ENCODE measurements at places on chromosomes 3 and 15. TPM values are rescaled to one million over a fixed set of nuclear protein-coding genes. Genes with fewer than 3 reads are reported as not detected.

DNA sequence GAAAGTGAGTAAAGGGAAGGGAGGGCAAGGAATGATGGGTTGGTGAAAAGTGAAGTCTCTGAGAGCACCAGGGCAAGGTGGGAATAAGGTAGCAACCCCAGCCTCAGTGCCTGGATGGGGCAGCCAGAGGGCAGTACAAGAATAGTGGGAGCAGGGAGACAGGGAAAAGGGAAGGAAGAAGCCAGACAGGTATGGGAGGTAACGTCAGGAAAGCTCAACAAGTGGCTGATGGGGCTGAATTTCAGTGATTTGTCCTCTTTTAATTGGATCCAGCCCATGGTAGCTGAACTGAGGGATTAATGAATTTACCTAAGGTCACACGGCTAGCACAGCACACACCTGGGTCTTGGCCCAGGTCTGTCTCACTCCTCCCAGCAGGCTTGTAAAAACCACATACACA is 12.6 kb downstream of the RORA start:
- DNase-seq, result no peak

GRCh38 chr3:36600404-36600803 is 163.9 kb downstream of the DCLK3 start:
- DNase-seq, result no peak

- no peak for DNase-seq
Observed at GRCh38 chr3:78706906-78707523, 1060.8 kb downstream of the ROBO1 start.

- no peak for DNase-seq
Observed at GRCh38 chr15:40343512-40343911, 2.8 kb upstream of the CCDC9B start.

DNA sequence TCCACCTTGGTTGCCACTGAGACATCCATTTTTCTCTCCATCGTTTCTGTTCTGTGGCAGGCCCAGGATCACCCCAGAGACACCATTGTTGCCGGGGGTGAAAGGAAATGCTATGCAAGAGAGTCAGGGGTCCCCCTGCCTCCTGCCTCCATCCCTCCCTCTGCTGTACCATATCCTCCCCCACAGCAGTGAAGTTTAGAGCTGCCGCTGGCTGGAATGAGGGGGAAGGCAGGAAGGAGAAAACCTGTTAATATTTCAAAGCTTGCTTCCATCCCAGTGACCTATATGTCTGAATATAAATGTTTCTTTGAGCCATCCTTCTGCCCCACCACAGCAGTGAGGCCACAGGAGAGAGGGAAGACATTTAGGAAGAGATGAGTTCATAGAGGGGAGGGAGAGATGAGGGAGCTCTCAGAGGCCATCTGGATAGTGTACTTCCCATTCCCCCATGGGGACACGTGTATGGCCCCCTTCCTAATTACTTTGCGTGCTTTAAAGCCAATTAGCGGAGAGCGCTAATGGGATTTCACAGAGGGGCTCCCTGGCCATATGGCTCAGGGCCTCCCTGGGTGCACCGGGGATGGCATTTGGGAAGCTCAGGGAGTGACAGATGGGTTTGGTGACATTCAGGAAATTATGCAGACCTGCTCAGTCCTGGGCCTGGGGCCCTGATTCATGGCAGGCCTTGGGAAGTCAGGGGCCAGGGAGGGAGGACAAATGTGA is 40.4 kb upstream of the CHRNB4 start:
- no peak for DNase-seq

GRCh38 chr15:76059320-76060117 is at the start of gene TMEM266:
Gene TMEM266, plus strand, starts transcription at chr15:76059985. Its CDS starts 74,279 bp downstream, at chr15:76134264.
- no peak for DNase-seq

Gene FGD5
- total RNA-seq, result 75.0 TPM

DNA sequence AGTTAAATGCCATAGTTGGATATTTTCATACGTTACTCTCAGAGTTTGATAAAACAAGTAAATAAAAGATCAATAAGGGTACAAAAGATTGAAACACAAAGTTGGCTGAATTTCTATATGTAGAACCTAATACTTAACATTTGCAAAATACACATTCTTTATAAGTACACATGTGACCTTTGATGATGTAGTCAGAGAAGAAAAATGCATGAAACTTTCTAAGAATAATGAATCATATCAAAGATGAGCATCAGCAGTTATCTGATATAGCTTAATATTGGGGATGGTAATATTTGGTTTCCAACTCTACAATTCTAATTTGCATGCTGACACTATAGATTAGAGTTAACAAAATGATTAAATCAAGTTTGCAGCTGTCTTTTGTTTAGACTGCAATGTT is 188.0 kb upstream of the TGFBR2 start:
- DNase-seq, result no peak

Gene C3orf62
- 3.5 TPM for total RNA-seq

GRCh38 chr3:158350971-158351370 is 220.0 kb upstream of the MLF1 start:
- DNase-seq, result no peak

- DNase-seq, result no peak
Observed at GRCh38 chr3:4270720-4271119, 32.4 kb upstream of the SETMAR start.
